ENCODE measurements at places on chromosomes 4 and X.

GRCh38 chr4:10385994-10386394 is 71.2 kb downstream of the ZNF518B start:
- no peaks in the 10 kb centered on the region for H3K27me3 ChIP-seq
- no peak overlapping the region for H3K4me3 ChIP-seq
- H3K4me1 ChIP-seq = no peaks in the 10 kb centered on the region
- no peak overlapping the region for H3K27ac ChIP-seq
- DNase-seq = no peak
- no peaks in the 10 kb centered on the region for H3K36me3 ChIP-seq

GRCh38 chr4:120163895-120164294 is 97.2 kb upstream of the MAD2L1 start:
- no peak overlapping the region for H3K27ac ChIP-seq
- no peaks in the 10 kb centered on the region for H3K27me3 ChIP-seq
- no peak for DNase-seq
- H3K36me3 ChIP-seq = no peaks in the 10 kb centered on the region

DNA sequence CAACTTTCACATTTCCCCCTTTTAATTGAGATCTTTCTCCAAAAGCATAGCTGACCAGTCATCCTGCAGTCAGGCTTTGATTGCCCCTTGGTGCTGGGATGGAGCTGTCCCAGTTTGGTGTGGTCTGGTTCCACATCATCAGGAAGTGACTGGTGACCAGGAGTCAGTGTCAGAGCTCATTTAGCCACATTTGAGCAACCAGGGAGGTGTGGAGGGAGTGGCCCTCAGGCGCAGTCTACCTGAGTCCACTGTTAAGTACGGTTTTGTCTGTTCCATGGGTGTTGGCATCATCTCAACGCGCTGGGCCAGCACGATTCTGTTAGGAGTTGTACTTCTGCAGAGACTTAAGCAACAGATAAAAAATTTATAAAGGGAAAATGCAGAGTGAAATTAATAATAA is 52.6 kb downstream of the RGS12 start:
- H3K27me3 ChIP-seq = no peaks in the 10 kb centered on the region
- peaks cover 11% of the 10 kb centered on the region for H3K36me3 ChIP-seq
- H3K4me1 ChIP-seq = no peaks in the 10 kb centered on the region
- H3K27ac ChIP-seq = no peak overlapping the region

GRCh38 chr4:42428036-42428435 is 30.7 kb downstream of the SHISA3 start:
- no peaks in the 10 kb centered on the region for H3K4me1 ChIP-seq
- H3K27ac ChIP-seq = no peak overlapping the region
- H3K27me3 ChIP-seq = no peaks in the 10 kb centered on the region
- no peak for DNase-seq
- H3K36me3 ChIP-seq = no peaks in the 10 kb centered on the region

DNA sequence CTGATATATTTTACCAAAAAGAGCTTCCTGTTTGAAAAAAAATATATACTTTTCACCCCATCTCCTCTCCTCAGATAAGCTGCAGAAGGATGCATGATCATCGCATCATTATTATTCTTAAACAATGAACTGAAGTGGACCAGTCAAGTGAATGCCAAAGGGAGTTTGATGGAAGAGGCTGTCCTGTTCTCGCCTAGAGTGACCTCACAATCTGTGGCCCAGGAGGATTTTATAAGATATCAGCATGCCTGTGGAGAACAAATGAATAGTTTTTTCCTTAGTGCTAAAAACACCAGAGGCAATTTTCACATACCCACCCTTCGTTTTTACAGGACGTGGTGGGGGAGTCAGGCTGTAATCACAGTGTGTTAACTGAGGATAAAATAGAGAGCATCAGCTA is 112.7 kb downstream of the USP46 start:
- DNase-seq = no peak
- no peak overlapping the region for H3K4me3 ChIP-seq
- H3K4me1 ChIP-seq = no peaks in the 10 kb centered on the region
- H3K27ac ChIP-seq = no peak overlapping the region

DNA sequence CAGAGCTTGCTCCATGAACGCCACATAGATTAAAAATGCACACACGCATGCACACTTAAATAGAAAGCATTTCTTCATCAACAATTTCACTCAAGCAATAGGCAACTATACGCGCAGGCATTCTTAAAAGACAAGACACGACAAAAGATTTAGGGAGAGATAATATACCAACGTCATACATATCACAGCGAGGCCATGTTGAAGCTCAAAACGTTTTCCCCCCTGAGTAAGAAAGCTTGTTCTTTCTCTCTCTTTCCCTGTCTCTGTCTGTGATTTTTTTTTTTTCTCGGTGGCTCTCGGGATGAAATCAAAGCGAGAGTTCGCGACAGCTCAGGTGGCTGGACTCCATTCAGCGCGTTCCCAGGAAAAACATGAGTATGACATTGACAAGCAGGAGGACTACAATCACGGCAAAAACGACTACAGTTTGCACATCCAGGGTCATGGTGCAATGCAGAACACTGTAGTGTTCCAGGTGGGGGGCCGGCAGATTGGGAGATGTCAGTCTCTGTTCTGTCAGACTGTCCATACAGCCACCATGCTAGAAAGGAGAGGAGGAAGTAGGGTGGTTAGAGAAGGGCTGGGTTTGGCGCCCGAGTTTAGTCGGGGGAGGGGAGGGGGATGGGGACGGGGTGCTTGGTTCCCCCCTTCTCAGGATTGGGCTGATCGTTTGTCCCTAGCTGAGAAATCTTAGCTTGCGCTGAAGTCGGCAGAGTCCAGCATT is 30.7 kb downstream of the ARHGEF9 start:
- H3K4me1 ChIP-seq = no peaks in the 10 kb centered on the region
- H3K27ac ChIP-seq = peak overlapping the region; percentile 80
- H3K36me3 ChIP-seq = no peaks in the 10 kb centered on the region

- no peaks in the 10 kb centered on the region for H3K36me3 ChIP-seq
- no peaks in the 10 kb centered on the region for H3K4me1 ChIP-seq
- H3K27me3 ChIP-seq = no peaks in the 10 kb centered on the region
- no peak for DNase-seq
- no peak overlapping the region for H3K27ac ChIP-seq
These were observed 165.8 kb upstream of the PPARGC1A start for GRCh38 chr4:24055623-24056022.

DNA sequence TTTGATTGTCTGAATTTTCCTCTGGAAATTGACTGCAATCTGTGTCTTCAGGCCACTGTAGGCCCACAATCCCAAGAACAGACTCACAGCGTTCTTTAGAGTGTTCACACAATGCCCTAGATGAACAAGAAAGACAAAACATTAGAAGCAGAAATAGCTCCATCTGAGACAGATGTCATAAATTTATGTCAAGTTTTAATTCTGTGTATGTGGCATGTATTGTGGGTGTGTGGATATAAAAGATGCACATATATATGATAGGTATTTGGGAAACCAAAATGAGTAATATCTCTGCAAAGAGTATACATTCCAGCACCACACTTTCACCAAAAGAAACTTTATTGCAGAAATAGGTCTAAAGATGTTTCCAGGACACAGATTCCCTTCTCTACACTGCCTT is 176.1 kb downstream of the CORIN start:
- H3K27me3 ChIP-seq = no peaks in the 10 kb centered on the region
- no peaks in the 10 kb centered on the region for H3K36me3 ChIP-seq
- H3K4me1 ChIP-seq = no peaks in the 10 kb centered on the region
- no peak overlapping the region for H3K4me3 ChIP-seq
- no peak for DNase-seq
- H3K27ac ChIP-seq = no peak overlapping the region

DNA sequence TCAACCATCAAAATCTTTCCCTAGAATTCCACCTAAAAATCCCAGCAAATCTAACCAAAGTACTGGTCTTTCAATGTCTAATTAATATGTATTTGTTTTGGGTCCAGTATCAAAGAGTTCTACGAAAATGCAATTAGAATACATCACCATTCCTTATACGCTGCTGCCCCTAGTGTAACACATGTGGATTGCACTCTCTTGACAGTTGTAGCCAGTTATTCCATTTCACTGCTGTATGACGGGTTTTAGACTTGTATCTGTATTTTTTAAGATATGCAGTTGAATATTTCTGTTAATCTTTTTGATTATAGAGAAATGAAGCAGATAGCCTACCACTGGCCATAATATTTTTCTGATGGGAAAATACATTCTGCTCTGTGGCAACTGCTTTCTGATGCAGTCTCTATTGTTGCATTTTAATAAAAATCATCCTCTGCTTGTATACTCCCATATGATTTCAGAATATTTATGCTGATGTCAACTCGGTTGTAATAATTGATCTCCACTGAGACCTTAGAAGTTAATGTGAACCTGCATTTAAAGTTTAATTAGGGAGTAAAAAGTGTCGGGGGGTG is 17.1 kb upstream of the PAGE2B start:
- no peak for DNase-seq
- H3K27me3 ChIP-seq = no peaks in the 10 kb centered on the region
- H3K27ac ChIP-seq = no peak overlapping the region

DNA sequence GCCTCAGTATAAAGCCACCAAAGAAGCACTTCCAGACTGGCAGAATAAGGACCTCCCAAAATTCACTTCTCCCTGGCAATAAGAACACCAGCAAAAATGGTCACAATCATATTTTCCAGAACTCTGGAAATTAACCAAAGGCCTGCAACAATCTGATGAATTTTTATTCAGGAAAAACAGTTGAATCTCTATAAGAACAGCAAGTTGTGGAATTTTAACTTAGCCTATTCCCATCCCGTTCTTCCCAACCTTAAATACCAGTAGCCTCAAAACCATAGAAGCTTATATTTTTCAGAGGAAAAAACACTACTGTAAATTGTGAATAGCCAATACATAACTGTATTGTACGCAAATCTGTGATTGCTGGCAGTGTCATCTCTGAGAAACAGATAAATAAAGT is 67.9 kb downstream of the COL25A1 start:
- H3K36me3 ChIP-seq = no peaks in the 10 kb centered on the region
- no peak overlapping the region for H3K27ac ChIP-seq
- no peak overlapping the region for H3K4me3 ChIP-seq
- no peaks in the 10 kb centered on the region for H3K4me1 ChIP-seq
- no peaks in the 10 kb centered on the region for H3K27me3 ChIP-seq

GRCh38 chr4:10730019-10730418 is 45.5 kb upstream of the CLNK start:
- H3K36me3 ChIP-seq = no peaks in the 10 kb centered on the region
- H3K4me1 ChIP-seq = no peaks in the 10 kb centered on the region
- no peak overlapping the region for H3K27ac ChIP-seq
- DNase-seq = no peak
- H3K4me3 ChIP-seq = peak overlapping the region; percentile 53
- H3K27me3 ChIP-seq = no peaks in the 10 kb centered on the region

DNA sequence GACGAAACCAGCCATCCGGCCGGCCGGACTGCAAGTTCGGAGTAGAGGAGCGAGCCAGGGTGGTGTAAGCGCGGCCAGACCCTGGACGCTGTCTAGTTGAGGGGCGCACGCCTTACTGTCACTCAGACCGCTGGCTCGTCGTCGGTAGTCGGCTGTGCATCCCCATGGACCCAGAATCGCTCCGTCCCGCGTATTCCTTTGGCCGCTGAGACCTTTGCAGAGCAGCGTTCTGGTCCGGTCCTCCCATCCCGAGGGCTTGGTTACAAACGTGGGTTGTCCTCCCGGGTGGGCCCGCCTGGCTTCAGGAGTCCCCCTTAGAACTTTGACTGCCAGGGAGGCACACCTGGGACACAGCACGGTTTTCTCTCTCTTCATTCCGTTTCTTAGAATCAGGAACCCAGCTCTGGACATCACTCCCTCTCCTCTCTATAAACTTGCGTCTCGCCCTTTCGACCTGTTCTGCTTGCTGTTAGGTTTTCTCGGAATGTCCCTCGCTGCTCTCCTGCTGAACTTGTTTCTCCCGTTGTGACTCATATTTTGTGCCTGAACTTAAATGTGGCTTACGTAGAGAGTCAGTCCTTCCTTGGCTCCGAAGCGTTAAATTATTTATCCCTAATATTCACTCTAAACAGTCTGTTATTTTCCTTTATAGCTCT is 672 bp downstream of the PGM2 start:
- H3K4me3 ChIP-seq = peak overlapping the region; percentile 89
- no peaks in the 10 kb centered on the region for H3K27me3 ChIP-seq
- H3K4me1 ChIP-seq = peaks cover 2% of the 10 kb centered on the region
- H3K27ac ChIP-seq = no peak overlapping the region

DNA sequence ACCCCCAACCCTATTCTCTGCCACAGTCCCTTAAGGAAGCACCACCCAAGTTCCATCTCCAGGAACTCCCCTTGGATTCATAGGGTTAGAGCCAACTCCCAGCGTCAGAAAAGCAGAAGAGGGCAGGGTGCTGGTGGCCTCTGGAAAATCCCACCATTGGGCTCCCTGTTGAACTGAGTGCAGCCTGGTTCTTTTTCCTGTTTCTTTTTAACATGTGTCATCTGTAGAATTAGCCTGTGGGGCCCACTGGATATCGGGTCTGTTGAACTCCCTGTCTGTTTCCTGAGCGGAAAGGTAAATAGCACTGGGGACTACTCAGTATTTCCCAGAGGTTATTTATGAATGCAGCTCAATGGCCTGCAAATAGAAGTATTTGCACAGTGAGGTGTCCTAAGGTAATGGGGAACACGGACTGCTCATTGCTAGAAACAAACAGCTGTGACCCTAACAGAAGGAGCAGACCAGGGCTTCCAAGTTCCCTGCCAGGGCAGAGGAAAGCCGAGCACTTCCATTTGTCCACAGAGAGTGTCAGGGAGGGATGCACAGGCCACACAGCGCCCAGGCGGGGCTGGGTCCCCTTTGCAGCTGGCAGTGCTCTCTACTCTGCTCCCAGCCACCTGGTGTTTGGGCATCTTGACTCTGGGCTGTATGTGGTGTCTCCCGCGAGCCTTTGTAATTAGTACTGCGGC is 102.6 kb downstream of the FHDC1 start:
- H3K4me1 ChIP-seq = no peaks in the 10 kb centered on the region
- H3K27me3 ChIP-seq = no peaks in the 10 kb centered on the region
- H3K27ac ChIP-seq = no peak overlapping the region
- DNase-seq = no peak
- no peaks in the 10 kb centered on the region for H3K36me3 ChIP-seq
- H3K4me3 ChIP-seq = no peak overlapping the region

DNA sequence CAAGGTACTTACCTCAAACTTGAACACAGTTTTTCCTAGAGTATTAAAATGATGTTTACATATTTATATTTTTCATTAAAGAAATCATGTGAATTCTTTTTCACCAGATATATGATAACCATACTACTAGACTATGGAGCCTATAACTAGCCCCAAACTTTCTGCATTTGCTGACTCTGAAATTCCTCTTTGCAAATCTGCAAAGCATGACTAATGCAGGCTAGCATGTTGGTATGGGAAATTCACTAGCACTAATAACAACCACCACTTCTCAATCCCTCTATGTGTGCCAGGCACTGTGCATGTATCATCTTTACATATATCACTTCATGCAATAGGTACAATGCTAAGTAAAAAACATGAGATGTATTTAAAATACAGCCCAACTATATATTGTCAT is 51.1 kb downstream of the SLC10A7 start:
- DNase-seq = peak; percentile 24
- H3K27ac ChIP-seq = no peak overlapping the region
- no peaks in the 10 kb centered on the region for H3K36me3 ChIP-seq
